GM13977 (cell line): ENCODE measurements at places on chromosomes 5 and 9.

- no peak for DNase-seq
Measured at GRCh38 chr5:15799612-15800011, 299.6 kb downstream of the FBXL7 start.

DNA sequence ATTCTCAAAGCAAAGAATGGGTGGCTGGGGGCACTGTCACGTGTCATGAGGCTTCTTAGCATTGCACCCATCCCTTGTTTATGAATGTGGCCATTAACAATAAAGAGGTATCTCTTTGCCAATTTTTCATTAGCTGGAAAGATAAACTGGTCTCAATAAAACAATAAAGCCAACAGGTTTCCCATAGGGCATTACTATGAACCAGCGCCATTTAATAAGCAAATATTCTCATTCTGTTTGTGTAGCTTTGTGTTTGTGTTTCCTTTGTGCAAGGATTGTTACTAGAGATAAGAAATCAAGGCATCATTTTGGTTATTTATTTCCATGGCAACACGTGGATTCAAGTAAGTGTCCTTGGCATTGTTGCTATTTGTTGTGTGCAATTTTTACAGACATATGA, 37.6 kb upstream of the CAST start:
- no peak for DNase-seq

DNA sequence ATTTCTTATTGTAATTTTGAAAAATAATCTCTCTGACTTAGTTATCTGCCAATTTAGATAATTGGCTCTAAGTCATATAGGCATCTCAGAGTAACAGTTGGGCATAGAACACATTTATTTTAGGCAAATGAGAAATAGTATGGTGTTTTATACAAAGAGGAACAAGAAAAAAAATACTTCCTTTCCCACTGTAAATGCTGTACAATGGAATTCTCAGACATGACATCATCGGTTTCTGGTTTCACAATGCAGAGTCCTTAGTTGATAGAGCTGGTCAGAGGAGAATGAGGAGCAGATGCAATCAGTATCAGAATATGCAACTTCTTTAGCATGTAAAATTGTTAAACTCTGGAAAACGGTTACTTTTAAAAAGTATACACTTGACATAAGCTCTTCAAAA, 49.4 kb downstream of the PLK2 start:
- no peak for DNase-seq

DNA sequence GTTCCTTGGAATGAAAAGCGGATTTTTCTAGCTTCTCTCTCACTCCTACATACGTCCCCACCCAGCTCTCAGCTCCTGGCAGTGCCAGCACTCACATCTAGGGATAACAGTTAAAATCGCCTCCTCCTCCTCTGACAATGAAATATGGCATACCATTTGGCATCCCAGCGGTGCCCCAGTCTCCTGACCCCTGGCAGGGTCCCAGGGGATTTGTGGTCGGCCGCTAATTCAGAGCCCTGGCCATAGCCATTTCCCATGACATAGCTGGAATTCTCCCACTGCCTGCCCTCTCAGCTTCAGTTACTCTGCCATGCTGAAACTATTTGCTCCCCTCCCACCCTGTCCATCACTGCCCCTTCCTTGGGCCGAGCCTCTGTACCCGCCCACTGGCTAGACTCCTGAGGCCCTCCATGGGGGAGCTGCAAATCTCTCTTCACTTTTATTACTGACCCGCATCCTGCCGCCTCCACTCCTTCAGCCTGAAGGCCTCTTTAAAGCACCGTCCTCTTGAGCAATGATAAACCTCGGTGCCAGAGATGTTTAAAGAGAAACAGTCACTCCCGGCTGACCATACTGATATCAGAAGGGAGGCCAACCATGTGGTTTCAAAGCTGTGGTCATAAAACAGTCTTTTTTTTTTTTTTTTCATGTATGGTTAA, 139.8 kb downstream of the SLIT3 start:
- no peak for DNase-seq

DNA sequence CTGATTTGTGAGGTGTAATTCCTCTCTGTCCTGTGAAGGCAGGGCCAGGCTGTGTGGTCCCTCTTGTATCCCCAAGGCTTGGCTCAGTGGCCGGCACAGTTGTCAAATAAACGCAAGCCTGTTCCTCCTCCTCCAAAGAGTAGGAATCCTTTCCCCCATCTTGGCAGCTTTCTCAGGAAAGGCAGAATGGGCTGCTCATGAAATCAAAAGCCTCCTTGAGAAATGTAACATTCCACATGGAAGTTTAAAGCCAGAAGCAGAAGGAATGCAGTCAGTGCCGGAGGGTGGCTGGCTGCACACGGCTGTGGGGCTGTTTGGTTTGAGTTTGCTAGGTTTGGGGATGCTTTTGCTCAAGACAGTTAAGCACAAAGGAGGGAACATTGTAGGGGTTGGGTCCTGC, 34.5 kb upstream of the MED10 start:
- no peak for DNase-seq

DNA sequence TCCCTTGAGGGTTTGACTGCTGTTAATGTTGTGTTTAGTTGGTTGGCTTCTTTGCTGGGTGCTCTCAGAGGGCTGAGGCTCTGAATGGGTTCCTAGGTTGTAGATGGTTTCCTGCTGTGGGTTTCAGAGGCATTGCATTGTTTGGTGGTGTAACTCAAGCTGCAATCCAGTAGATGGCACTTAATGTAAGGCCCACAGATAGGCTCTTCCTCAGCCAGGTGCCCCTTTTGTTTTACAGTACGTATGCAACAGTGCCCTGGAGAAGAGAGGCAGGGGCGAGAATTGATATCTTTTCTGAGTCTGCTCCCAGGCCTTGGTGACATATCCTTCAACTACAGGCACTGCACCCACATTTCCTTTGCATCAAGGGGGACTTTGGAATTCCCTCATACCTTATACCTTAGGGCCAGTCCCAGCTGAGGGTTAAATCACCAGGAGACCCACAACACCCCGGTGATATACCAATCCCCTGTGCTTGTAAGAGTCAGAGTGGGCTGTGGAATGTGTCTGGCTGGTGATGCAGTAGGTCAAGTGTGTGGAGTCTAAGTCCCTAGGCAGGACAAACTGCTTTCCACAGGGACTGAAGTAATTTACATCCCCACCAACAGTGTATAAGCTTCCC, 7.0 kb upstream of the UGT3A2 start:
- peak; percentile 24 for DNase-seq

GRCh38 chr9:96113032-96113431, 188.9 kb downstream of the HSD17B3 start:
- DNase-seq: no peak

- no peak for DNase-seq
Measured at GRCh38 chr5:144378681-144379080, 208.0 kb downstream of the KCTD16 start.

DNA sequence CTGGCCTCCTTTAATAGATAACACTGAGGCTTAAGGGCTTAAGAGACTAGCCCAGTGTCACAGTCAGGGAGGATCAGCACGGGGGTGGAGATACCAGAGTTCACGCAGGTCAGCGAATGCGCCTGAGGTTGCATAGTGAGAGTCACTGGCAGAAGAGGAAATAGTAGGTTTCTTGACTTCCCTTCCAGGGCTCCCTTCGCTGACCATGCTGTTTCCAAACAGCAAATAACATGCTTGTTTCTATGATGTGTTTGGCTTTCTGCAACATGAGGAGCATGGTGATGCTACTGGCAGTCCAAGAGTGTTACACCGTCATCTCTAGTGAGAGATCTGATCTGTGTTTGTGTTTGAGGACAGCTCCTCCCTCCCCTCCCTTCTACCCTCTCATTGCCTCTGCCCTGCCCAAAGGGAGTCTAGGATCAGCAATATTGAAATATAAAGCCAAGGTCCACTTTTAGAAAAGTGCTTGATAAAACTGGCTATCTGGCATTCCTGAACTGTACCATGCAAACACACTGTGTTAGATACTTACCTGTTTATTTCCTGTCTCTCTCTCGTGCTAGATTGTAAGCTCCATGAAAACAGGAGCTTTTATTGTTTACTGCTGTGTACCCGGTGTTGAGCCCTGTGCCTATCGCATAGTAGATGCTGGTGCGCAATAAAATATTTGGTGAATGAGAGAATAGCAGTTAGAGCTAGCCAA, 12.3 kb downstream of the TLE4 start:
- DNase-seq: no peak

GRCh38 chr5:111461934-111462333, 50.4 kb downstream of the STARD4 start:
- DNase-seq: no peak

DNA sequence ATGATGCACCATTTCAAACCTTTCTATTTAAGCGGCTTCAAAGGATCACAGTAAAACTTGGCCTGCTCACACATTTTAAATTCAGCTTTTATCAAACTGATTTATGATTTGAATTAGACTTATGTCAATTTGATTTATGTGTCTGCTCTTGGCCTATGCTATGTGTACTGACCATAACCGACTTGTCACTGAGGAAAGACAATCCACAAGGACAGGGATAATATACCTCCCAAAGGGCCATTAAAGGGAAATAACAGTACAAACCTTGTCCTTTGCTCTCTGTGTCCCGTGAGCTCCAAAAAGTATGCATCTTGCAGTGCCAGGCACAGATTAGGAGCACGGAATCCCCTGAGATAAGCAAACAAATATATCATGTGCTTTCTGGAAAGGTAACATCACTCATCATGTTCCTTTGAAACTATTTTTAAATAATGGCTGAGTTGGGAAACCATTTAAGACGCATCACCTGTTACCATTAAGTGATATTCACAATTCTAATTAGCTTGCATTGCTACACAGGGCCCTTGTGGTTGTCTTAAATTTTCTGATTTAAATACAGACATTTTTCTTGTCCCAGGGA, 31.9 kb upstream of the FTMT start:
- no peak for DNase-seq
